ENCODE measurements at places on chromosomes 6 and 20.

- no peak for DNase-seq
Measured at GRCh38 chr20:10132387-10132786, 86.2 kb upstream of the SNAP25 start.

DNA sequence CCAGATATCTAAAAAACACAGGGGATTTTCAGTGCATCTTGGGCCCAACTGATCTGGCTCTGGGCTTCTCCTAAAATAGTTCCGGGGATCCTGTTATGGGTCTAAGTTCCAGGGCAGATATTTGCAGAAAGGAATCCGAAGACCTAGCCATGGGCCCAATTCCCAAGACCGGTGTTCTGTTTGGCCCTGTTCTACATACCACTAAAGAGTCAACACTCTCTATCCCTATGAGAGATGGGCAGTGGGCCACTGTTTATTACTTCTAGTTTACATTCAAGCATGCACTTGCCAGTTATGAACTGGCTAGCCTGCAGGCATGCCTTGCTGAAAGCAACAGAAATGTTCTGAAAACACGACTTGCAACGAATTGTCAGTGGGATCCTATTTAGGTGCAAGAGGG lies 87.4 kb upstream of the PLCB4 start:
- DNase-seq, result no peak

DNA sequence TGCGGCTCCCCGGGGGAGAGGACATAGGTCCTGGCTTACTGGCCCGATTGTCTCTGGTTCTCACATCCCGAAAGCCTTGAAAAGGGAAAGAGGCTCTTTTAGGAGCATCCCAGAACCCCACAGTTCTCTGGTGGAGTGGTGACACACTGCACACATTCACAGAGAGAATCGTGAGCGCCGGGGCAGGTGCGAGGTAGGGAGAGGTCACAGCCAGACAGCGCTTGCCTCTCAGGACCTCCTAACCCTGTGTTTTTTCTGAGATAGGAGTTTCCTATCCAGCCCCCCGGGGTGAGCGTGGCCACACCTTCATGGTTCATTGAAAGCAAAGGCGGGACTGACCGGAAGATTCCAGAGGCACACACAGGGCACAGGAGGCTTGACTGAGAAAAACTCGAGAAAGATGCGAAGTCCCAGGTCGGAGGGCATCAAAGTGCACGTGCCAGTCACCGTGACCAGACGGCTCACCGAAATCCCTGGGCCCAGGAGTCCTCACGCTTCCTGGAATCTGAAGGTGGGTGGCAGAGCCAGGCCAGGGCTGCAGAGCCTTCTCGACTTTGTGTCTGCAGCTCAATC lies 46.5 kb upstream of the FRMD1 start:
- no peak for DNase-seq

DNA sequence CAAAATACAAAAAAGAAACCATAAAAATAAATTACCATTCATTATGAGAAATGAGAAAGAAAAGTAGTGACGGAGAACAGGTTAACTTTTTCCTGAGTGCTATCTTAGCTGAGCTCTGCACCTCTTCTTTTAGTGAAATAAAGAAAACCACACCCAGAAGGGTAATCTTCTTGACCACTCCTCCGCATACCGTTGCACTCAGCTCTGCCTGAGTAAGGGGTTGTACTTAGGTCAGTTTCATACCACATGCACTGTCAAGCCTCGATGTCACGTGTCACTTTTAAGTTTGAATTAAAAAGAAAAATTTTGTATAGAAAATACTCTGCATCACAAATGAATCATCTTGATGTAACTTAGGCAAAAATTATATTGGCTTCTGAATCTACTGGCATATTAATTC lies 2.8 kb downstream of the EZR start:
- no peak for DNase-seq

DNA sequence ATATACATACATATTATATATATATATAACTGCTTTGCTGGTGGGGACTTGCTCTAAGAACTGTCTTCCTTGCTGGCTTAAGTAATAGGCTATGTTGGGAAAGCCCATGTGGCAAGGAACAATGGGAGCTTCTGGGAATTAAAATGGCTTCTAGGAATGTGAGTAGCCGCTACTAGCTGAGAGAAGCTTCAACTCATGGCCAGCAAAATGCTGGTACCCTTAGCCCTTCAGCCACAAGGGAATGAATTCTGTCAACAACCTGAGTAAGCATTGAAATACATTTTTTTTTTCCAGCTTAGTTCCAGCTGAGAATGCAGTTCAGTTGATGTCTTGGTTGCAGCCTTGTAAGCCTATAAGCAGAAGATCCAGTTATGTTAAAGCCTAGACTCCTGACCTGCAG lies 911.7 kb upstream of the MAP3K7 start:
- DNase-seq, result no peak

DNA sequence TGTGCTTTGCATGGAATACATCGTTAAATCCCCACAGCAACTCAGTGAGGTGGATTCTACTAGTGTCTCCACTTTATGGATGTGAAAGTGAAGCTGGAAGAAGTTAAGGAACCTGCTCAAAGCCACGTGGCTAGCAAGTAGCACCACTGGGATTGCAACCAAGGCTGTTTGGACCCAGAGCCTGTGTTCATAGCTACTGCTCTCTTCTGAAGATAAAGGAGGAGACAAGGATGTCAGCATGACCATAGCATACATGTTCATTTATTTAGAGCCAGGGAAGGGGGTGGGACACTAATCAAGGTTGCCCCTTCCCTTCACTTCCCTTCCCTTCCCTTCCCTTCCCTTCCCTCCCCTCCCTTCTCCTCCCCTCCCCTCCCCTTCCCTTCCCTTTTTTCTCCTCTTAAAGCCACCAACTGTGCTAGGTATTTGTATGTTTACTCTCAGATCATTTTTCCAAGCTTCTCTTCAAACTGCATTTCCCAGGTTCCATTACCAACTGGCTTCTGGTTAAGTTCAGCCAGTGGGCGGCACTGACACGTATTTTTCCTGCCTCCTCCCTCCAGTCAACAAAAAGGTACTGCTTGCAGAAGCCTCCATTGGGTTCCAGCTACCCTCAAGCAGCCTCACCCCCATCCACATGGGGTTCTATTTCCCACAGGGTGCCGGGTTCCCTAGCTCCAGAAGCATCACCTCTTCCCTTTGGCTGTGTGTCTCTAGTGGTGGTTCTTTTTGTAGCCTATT lies 134.9 kb downstream of the BCAS1 start:
- DNase-seq, result no peak

DNA sequence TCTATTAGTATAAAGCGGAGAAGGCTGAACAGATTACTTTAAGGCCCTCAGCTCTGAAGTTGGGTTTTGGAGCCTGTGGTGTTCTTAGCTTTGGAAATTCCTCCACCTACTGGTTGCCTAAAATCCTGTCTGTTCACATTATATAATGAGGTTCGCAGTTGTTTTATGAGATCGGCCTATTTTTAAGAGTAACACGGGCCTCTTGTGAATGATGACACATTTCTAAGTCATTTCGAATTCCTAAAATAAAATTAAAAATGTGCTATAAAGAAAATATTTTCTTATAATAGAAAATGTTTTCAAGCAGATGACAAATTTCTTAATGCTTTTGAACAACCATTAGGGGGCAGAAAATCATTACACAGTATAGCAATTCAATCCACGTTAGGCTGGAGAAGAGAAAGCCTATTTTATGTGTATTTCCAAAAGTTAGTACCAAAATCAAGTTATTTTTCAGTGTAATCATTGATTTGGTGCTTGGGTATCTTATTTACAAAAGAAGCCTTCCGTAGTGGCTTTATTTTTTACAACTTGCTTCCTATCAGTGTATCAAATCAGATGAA lies 15.8 kb upstream of the FAM8A1 start:
- DNase-seq, result peak; percentile 75

GRCh38 chr6:33700391-33701050 lies 11.0 kb downstream of the UQCC2 start:
- DNase-seq, result peak; percentile 60

- no peak for DNase-seq
Measured at GRCh38 chr20:21398109-21399004, 1.0 kb upstream of the NKX2-4 start.

DNA sequence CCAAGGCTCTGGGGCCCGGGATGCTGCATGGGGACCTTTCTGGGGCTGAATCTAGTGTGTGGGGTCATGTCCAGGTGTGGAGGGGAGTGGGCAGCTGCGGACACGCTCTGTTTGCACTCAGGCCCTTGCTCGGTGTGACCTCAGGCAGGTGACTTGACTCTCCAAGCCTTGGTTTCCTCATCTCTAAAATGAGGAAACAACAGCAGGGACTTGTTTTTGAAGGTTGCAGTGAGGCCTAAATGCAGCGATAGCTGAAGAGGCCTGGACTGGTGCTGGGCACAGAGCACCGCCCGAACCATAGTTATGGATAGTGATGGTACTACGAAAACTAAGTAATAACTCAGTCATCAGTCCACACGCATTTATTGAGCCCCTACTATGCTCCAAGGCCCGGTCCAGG lies 91.8 kb downstream of the NOL4L start:
- no peak for DNase-seq

- peak; percentile 28 for DNase-seq
Measured at GRCh38 chr6:159961528-159961927, 7.4 kb upstream of the IGF2R start.

GRCh38 chr6:90729057-90729456 lies 142.2 kb upstream of the MAP3K7 start:
- no peak for DNase-seq

- DNase-seq, result no peak
Measured at GRCh38 chr20:50101281-50101680, 11.7 kb downstream of the UBE2V1 start.

- no peak for DNase-seq
Measured at GRCh38 chr6:2481307-2481706, 235.9 kb upstream of the GMDS start.

DNA sequence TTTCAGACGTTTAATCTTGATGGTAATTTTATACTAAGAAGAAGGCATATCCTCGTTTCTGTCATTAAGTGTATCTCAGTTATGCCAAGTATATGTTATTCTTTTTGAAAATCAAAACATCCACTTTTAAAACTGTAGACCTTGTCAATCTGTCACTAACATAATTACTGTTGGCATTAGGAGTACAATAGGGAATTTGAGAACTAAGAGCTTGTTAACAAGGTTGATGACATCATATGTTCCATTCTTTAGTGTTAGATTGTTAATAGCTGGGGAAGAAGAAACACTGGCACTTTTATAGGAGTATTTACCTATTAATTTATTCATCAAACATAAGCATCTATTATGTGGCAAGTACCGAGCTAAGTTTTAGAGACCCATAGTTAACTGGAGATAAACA lies 76.2 kb downstream of the MAP3K4 start:
- DNase-seq, result no peak

DNA sequence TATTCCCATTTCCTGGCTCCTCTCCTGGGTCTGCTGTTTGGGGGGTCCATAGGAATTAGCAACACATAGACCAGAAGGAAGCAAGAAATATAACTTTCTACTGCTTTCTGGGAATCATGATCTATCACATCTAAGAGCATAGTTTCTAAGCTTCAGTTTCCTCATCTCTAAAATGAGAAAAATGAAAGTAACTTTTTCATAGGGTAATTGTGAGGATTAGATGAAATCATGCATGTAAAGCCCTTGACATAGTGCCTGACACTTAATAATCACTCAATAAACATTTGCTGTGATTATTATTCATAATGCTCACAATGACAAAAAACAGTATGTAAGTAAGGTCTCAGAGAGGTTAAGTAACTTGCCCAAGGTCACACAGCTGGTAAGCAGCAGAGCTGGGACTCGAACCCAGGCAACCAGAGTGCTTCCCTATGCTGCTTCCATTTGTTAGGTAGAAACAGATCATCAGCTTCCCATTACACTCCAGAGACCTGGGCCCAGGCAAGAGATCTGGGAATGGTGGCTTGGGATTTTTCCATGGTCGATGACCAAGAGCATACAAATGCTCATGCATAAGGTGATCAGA lies 86.6 kb upstream of the MAFB start:
- DNase-seq, result no peak

GRCh38 chr20:8912731-8913130 lies 156.2 kb upstream of the PLCB4 start:
- no peak for DNase-seq

- no peak for DNase-seq
Measured at GRCh38 chr6:167485186-167485978, 160.5 kb downstream of the TTLL2 start.

DNA sequence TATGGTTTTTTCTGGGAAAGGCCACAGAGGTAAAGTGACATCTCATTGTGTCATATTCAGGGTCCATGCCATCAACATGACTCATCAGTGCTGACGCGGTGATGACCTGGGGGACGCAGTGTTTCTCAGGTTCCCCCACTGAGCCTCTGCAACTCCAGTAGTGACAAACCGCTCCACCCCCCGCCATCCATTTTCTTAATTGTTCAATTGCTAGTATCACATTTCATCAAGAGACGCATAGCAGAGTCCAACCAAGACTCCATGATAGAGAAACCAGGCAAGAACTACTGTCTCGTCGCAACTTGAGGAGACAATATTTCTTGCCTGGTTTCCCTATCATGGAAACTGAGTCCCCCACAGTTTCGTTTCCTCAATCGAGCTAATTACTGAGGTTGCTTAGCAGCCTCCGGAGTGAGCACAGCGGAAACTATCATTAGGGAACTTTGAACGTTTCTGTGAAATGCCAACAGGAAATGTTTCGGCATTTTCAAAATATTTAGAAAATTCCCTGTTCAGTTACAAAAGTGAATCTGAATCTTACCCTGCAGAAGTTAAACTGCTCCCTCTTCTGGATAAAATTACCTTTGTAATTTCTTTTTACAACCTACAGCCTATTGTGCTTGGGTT lies 12.2 kb upstream of the SERPINB1 start:
- DNase-seq, result peak; percentile 94

DNA sequence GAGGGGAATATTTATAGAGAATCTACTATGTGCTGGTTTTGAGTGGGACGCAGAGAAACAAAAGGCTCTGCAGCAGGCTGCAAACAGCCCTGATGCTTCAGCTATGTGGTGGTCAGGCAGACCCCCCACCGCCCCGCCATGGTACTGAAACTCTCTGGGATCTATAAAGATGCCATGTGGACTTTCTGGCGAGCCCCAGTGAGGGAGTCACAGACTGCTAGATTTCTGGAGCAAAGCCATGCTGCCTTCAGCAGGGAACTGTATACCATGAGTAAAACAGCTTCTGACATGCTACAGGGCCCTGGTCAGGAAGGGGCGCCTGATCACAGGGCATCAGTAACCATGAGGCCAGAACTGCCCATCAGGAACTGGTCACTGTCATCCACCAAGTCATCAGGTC lies 19.2 kb upstream of the BPIFB1 start:
- DNase-seq, result no peak

- peak; percentile 45 for DNase-seq
Measured at GRCh38 chr20:62876902-62877816, 15.5 kb upstream of the TCFL5 start.

- no peak for DNase-seq
Measured at GRCh38 chr6:9455864-9456658, 958.8 kb downstream of the TFAP2A start.

GRCh38 chr6:143399775-143400174 lies 50.7 kb downstream of the ADAT2 start:
- DNase-seq, result no peak

All from fibroblast of skin of right biceps (primary cell).